ENCODE measurements at places on chromosomes 7 and 10.
A peak's percentile ranks its signal among the peaks of the same experiment; 100 is the strongest.

DNA sequence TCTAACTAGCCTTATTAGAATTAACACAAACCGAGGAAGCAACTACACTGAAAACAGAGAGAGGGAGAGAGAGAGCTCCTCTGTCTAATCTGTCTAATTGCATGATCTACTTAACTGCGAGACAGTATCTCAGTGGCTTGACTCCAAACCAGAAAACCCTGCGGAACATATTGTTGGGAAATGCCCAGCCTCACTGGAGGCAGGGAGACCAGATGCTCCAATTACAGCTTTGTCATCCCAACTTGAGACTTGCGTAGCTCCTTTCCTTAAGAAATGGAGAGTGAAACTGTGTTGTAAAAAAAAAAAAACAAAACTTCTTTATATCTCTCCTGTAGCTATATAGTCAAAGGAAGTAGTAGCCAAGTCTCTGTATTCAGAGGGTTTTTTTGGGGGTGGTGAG, 52.0 kb upstream of the ZNRF2 start:
- DNase-seq, result no peak

GRCh38 chr10:19815731-19816410, 361 bp upstream of the PLXDC2 start:
- DNase-seq, result no peak

GRCh38 chr10:18680754-18681153, 21.5 kb downstream of the ARL5B start:
- no peak for DNase-seq

DNA sequence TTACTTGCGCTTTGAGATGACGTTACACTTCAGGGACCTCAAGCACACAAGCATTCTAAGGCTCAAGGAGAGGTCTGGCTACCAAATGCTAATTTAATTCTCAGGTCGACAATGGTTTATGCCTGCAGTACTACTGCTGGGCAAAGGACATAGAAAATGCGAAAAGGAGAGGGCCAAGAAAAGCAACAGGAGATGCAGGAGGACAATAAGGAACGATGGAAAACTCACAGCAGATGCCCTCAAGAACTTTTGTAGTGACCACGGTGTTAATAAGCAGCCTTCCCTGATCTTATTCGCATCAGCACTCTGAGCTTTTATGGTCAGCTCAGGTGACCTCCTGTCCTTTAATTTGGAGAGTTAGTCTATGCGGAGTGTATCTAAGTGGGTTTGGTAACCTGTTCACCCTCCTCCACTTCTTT, 146.3 kb downstream of the GPR85 start:
- DNase-seq, result no peak

- no peak for DNase-seq
Observed at GRCh38 chr7:140635345-140635744, 5.3 kb downstream of the DENND2A start.

DNA sequence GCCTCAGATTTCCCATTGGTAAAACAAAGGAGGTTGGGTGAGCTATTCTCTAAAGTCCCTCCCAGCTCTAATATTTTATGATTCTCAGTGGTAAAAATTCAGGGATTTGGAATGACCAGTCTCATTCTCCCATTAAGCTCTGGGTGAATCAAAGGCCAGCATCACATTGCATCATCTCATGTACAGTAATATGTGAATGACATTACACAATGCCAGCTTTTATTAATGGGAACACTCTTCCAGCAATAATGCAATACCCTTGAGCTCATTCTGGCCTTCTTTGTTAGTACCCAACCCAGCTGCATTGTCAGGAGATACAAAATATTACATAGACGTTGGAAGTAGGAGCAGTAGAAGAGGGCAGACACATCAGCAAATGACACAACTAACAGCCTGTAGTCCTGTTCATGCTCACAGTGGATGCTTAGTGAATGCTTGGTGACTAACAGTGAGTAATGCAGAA, 100.0 kb upstream of the EGR2 start:
- DNase-seq, result no peak

DNA sequence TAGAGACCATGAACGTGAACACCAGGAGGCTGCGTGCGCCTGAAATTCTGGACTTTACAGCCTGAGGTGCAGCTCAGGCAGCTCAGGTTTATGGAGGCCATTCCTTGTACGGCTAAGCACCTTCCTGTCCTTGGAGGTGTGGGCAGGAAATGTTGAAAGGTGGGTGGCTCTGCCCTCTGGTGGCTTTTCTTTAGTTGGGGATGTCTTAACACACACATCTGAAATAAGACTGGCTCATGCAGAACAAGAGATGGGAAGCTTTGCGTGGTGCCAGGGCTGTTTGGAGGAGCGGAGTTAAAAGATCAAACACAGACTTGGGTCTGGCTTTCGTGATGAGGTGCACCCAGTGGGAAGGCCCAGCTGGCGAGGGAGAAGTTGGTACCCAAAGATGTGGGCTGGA, 64.1 kb downstream of the DOCK1 start:
- DNase-seq, result no peak

- peak; percentile 36 for DNase-seq
Observed at GRCh38 chr7:134710854-134711624, 64.4 kb downstream of the BPGM start.

- DNase-seq, result no peak
Observed at GRCh38 chr7:55622241-55622640, 49.9 kb upstream of the VOPP1 start.

DNA sequence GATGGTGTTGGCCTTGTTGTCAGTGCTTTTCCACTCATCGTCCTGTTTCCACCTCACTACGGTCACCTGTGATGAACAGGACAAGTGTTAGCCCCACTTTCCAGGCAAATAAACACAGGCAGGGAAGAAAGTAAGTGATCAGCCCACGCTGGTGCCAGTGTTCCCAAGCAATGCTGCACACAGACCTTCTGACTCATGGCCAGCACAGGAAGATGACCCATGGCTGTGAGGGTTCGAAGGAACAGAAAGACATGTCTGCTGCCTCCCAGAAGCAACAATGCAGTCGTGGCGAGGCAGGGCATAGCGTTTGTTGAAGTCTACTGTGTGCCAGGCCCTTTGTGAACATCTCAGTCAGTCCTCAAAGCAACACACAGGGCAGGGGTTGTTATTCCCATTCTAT, 35.7 kb downstream of the SLC29A3 start:
- no peak for DNase-seq

DNA sequence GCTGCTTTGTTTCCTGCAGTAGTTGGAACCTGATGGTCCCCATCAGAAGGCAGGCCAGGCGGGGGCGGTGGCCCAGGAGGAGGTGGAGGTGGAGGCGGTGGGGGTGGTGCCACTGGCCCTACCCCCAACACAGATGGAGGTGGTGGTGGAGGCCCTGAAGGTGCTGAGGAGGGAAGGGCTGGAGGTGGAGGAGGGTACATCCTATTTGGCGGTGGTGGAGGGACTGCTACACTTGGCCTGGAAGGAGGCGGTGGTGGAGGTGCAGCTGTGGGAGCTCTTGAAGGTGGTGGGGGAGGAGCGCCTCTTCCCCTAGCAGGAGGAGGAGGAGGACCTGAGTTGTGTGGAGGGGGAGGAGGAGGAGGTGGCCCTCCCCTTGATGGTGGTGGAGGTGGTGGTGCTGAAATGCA, 36.8 kb downstream of the LMOD2 start:
- DNase-seq, result no peak

GRCh38 chr10:128530301-128530700, 404.1 kb upstream of the MKI67 start:
- no peak for DNase-seq
